Dermis microvascular lymphatic vessel endothelial cell (primary cell): ENCODE measurements at places on chromosomes 1 and 21. TPM values are rescaled to one million over a fixed set of nuclear protein-coding genes. Genes with fewer than 3 reads are reported as not detected.

Gene SERPINC1
- 0.13 TPM in 1 of 2 replicates, not detected in the other for total RNA-seq

Gene MROH9
- total RNA-seq = not detected in 2 replicates

Gene OSCP1
- total RNA-seq = 3.6 and 4.9 TPM in 2 replicates

Gene OR2M3
- not detected in 2 replicates for total RNA-seq

Gene LCE2C
- not detected in 2 replicates for total RNA-seq

Gene ZBED6
- 11.7 and 14.5 TPM in 2 replicates for total RNA-seq
